ENCODE measurements at places on chromosomes 6 and 20.

DNA sequence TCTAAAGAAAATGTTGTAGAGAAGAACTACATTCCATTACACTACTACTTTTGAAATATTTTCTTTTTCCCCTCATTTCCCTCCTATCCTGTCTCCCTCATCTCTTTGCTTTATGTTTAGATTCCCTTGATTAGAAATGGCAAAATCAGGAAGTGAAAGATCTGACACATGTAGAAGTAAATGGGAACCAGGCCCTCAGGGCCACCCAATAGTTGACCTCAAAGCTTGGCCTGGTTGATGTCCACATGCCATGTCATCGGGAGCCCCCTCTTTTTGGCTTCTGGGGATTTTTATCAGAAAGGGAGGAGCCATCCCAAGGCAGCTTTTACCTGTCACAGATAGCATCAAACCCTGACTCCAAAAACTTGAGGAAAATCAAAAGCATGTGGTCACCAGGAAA lies 168.3 kb upstream of the ECI2 start:
- DNase-seq: no peak

DNA sequence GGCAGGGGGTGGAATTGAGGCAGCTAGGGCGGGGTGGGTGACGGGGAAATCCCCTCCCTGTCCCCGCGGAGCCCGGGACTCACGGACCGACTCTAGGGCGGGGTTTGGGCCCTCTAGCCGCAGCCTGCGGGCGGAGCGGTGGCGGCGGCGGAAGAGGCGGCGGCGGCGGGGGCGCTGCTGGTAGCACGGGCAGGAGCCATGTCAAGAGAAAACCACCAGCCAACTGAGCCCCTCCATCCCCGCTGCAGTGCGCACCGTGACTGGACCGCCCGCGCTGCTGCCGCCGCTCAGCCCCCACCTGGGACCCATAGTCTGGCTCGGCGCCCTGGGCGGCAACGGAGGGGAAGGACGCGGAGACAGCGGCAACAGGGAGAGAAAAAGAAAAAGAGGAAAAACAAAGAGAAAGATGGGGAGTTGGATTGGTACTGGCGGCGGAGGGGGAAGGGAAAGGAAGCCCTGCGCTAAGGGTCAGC lies 1.2 kb upstream of the C6orf62 start:
- peak; percentile 32 for DNase-seq

DNA sequence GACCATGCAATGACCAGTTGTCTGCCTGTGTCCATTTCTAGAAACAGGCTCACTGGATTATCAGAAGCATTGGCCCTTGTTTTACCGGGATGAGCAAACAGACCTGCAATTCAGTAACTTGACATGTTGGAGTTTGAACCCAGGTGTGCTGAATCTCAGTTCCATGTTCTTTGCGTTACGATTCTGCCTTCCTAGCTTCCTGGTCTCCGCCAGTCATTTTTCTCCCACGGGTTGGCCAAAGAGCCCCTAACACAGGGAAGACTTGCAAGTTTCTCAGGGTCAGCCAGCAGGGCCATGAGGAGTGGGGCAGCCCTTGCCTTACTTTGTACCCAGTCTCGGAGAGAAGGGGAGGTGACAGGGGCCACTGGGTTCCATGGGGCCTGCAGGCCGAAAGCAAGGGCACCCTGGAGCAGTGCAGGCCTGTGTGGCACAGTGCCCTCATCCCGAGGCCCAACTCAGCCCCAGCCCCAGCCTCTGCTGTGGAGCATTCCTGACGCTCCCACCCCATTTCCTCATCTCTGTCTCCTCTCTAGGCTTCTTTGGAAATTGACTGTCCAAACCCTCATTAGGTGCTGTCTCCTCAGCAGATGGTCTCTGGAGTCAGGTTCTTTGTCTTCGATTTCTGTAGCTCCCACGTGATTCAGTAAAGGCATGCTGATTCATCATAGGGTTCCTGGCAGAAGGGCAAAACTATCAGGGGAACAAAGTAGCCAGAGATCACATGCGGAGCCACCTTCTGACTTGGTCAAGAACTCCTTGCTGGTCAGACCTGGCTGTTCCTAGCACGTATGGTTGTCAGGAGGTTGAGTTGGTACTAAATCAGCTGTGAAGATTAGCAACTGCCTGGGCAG lies 23.6 kb downstream of the CDS2 start:
- DNase-seq: no peak

GRCh38 chr6:448296-449056 lies 56.9 kb downstream of the IRF4 start:
- DNase-seq: no peak

- DNase-seq: no peak
These were observed 128.1 kb upstream of the DOK5 start for GRCh38 chr20:54347166-54347833.

DNA sequence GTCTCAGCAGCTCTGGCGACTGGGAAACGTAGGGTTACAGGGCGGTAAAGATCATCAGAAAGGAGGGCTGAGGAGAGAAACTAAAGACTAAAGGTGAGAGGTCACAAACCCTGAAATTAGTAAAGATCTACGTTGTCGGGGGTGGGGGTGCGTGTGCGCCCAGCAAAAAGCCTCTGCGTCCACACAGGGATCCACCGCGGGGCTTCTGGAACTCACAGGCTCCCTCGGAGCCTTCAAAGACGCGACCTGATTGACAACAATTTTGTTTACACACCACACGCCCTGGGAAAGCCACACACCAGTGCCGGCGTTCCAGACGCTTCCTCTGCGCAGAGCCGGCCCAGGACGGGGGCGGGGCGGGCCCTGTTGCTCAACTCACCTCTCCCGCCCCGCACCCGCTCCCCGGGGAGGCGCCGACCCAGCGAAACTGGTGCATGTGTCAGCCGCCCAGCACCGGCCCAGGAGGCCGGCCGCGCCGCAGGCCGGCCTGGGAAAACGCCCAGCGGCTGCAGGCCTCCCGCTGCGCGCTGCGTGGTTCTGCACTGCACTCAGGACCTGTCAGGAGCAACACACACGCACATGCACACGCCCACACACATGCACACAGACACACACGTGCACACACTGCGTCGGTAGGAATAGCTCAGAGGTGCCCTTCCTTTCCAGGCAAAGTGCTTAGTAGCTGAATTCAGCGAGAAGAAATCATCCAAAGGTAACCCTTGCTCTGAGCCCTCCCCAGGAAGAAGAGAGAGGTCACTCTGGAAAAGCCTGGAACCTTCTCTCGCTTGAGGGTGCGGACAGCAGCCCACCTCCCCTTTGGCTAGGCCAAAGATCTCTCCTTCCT lies 57.2 kb upstream of the ARID1B start:
- DNase-seq: peak; percentile 85

DNA sequence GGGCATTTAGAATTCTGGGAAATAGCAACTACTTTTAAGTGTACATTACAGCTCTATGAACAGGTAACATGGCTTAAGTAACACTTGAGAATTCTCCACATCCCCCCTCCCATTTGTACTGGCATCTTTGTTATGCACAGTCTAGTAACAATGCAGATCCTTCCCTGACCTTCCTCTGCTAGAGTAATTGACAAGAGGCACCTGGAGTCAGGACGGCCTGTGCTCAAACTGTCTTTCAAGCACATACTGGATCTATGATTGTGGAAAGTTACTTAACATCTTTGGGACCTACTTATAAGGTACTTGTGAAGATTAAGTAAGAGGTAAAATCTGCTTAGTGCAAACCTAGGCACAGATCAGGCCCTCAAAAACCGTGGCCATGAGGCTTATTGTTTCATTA lies 21.9 kb upstream of the GSTA3 start:
- no peak for DNase-seq

DNA sequence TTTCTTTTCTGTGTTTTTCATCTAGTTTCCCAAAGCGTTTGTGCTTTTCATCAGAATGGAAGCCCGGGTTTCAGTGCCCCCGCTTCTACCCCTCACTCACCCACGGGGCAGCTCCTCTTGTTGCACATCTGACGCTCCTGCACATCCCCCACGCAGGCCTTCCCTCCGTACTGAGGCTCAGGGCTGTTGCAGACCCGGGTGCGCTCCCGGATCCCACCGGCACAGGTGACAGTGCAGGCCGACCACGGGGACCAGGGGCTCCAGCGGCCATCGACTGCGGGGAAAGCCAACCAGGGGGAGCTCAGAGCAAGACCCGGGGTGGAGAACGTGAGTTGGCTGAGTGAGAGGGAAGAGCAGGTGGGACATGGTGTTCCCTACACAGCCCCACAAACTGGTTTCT lies 19.0 kb downstream of the THBS2 start:
- DNase-seq: no peak

DNA sequence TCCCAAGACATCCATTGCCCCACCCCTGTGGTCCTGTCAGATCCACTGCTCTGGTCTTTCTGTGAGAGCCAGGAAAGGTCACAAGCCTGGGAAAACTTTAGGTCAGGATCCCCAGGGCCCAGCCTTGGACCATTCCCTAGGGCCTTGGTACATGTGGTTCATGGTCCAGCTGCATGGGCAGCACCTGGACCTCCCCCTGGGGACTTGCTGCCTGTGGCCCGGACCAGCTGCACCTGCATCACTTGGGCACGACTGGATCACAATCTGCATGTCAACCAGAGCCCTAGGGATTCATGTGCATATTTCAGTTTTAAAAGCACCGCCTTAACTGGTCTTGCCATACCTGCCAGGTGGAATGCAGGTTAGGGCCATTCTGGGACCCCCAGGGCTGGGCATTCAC lies 44.3 kb upstream of the MC3R start:
- no peak for DNase-seq

DNA sequence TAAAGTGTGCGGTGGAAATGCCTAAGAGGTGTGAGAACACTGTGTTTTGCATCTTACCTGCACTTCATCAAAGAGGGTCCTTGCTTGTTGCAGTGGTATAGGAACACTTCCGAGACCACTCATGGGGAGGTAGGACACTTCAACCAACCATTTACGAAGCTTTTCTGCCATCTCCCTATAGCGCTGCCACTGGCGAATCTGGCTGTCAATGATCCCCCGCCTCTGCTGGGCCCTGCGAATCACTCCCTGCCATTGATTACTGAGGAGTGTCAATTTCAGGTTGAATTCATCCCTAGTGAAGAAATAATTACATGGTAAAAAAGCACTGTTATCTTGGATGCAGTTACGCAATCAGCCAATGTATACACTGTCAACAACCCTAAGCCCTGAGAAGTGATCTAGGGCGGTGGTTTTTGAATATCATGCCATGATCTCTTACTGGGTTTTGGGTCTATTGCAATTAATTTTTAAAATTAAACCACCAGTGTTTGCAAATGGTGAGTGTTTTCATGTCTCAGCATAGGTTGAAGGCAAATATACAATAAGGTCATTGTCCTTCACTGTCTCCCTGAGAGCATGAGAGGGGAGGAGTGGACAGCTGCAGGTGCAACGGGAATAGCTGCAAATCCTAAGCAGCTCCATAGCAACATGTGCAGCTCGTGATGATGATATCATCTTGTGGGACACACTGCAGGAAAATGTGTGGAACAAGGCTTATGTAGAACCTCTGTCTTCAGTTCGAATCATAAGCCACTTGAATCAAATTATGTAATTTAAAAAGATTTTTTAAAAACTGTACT lies 400.6 kb downstream of the ESR1 start:
- DNase-seq: no peak

DNA sequence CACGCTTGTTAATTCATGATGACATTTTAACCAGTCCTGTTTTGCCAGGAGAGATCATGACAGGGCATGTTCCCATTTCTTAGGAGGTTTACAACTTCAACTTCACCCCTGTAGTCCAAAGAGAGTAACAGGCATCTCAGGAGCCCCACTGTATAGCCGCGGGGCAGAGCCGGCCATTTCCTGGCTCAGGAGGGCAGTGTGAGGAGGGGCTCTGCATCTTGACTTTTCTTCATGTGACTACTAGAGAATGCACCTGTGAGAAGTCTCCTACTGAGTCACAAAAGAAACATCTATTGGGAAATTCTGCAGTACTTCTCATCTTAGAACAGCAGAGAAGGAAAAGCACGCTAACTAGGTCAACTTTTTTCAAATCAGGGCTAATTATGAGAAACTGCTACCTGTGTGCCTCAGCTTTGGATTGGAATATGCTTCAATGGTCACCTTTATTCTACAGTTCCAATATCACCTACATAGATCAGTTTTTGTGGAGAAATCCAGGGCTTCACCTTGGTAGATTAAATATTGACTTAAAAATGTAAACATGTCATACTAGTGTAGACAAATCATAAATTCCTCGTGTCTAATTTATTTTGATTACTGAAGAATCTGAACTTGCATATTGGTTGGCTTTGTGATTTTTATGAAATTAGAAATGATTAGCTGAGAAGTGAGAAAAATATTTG lies 28.6 kb upstream of the SIM1 start:
- DNase-seq: no peak

GRCh38 chr6:72720464-72720863 lies 98.6 kb downstream of the KCNQ5 start:
- no peak for DNase-seq

DNA sequence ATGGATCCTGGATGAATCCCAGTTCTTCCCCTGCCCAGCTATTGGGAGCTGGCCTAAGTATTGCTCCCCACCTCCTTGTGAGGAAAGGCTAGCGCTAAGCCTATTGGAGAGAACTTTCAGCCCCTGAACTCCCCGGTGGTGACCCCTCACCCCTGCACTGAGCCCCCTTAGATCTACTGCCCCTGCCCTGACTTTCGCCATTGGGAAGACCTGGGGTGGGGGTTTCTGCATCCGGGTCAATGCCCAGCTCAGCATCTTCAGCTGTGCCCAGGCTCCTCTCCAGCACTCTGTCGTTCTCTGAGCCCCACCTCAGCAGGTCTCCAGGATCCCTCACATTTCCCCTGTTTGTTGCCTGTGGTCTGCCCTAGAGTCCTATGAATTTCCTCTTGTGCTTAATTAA lies 9.0 kb downstream of the TREML4 start:
- DNase-seq: no peak

DNA sequence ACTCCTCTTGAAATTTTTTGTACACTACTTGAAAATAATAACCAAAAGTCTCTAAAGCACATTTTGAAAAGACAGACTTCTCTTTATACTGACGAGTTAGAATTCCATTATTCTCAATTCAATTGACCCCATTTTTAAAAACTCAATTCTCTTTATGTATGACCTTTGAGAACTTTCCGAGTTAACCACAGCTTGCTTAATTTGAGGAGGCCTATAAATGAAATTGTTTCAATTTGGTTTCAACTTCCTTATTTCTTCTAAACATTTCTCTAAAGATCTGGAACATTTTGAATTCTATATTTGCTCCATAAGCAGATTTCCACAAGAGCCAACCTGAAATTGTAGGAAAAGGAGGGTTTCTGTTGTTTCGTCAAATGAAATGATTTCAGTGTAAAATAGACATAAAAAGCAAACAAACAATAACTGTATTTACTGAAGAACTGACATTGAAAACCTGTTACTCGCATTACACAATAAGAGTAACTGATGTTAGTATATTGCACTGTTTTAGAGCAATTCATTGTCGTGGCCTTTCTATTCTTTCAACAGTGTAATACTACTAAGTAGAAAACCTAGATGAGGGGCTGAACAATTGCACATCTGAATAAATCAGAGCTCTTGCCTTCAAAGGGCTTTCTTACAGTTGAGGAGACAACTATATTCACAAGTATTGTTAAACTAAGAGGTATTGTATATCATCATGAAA lies 223.6 kb downstream of the HIVEP2 start:
- no peak for DNase-seq

- DNase-seq: no peak
These were observed 73.1 kb downstream of the PTCHD4 start for GRCh38 chr6:48037946-48038345.

- no peak for DNase-seq
These were observed 245.9 kb upstream of the HS3ST5 start for GRCh38 chr6:114588726-114589125.

Measured in AG08396 (cell line).